ENCODE measurements at places on chromosomes 7 and 10.

DNA sequence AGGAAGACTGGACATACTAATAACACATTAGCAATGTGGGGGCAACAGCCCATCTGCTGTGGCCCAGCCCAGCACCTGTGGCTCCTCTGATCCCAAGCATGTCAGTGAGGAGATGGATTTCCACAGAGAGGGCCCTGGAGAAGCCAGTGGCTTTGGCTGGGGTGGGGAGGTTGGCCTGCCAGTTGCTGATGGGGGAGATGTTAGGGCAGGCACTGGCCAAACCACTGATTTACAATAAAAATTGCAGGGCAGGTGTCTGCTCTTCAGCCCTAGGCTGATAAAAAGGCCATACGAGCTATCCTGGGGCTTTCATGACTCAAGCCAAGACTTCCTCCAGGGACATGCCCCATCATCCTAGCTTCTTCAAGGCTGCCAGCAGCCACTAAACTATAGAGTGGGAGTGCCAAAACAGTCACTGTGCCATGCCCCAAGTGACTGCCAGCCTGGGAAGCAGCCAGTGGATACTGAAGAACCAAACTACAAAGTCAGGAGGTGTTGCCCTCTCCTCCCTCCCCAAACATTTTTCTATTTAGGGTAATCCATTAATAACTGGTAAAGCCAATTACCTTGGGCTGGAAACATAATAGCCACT lies 37.8 kb downstream of the DPCD start:
- DNase-seq = no peak

GRCh38 chr10:99730026-99730425 lies 1.9 kb downstream of the COX15 start:
- no peak for DNase-seq

DNA sequence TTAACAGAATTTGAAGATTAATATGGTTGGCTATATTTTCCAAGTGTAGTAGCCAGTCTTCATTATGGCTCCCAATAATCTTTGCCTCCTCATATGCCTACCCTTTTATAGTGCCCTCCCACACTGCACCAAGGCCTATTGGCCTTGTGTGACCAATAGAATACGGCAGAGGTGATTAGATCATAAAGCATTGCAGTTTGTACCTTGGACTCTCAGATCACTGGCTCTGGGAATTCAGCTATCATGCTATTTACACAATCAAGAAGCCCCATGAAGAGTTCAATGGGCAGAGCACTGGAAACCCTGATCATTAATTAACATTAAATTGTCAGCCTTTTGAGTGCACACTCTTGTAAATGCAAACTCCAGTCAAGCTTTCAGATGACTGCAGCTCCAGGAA lies 154.5 kb upstream of the MAGI2 start:
- DNase-seq = no peak

DNA sequence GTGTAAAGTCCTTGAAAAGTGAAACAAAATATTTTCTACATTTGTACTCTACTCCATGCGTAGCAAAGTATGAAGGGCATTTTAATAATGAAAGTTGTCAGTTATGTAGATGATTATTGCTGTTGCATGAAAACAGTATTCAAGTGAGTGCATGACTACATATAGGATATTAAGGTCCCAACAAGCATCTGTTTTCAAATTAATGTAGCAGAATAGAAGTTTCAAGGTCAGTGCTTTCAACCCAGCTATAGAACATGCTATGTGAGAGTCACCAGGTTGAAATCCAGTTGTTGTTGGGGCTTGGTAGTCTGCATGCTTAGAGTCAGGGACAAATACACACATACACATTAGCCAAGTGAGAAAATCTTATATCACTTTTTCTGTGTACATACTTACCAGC lies 14.8 kb downstream of the CD36 start:
- DNase-seq = no peak

- DNase-seq = no peak
Observed at GRCh38 chr7:134643131-134643530, 3.5 kb upstream of the BPGM start.

- no peak for DNase-seq
Observed at GRCh38 chr7:134120405-134120804, 6.7 kb upstream of the LRGUK start.

DNA sequence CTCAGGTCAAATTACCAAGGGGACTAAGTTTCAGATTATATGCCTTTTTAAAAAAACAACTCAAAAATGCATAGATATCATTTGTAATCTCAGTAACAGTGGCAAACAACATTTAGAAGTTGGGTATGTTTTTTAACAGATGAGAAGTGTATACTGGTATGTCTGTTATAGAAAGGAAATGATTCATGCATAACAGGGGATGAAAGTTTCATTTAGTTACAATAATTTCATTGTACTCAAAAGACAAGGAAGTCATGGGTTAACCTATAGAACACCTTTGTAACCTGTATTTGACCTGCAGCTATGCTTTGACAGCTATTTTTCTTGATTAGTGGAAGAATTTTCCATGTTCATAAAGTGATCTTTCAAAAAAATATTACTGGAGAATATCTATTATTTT lies 35.4 kb upstream of the FAM133B start:
- no peak for DNase-seq

- no peak for DNase-seq
Observed at GRCh38 chr7:98163269-98163668, 48.0 kb upstream of the BHLHA15 start.

- DNase-seq = no peak
Observed at GRCh38 chr10:1602037-1602484, 135.3 kb downstream of the ADARB2 start.

- DNase-seq = no peak
Observed at GRCh38 chr7:121219026-121219425, 109.8 kb upstream of the WNT16 start.

DNA sequence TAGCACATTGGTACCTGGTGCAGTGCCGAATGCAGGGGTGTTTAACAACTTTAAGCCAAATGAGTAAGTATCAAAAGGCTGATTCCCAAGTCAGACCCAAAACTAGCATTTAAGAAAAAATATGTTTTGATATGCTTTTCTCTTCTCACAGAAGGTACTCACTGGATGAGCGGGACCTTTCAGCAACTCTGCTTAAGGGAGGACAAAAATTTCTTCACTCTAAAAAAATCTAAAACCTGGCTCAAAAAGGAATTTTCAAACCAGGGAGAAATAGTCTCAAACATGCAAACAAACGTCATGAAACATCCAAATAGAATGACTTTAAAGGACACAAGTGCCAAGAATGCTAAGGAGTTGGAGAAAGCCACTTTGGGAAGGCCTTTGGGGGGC lies 962.1 kb downstream of the KCNMA1 start:
- DNase-seq = no peak

- no peak for DNase-seq
Observed at GRCh38 chr7:7970237-7970530, 1.6 kb downstream of the GLCCI1 start.

DNA sequence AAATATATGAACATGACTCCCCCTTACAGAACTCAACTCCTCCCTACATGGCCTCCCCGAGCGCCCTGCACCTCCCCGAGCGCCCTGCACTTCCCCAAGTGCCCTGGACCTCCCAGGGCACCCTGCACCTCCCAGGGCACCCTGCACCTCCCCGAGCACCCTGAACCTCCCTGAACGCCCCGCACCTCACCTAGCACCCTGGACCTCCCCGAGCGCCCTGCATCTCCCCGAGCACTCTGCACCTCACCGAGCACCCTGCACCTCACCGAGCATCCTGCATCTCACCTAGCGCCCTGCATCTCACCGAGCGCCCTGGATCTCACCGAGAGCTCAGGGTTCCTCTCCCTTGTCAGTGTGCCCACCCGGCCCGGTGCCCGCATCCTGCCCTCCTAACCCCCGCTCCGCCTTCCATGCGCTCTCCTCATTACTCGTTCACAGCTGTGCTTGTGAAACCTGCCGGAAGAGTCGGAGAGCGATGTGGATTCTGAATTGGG lies 134.3 kb downstream of the ACTR3B start:
- DNase-seq = no peak

GRCh38 chr10:123682477-123682876 lies 16.3 kb downstream of the GPR26 start:
- DNase-seq = no peak

- no peak for DNase-seq
Observed at GRCh38 chr7:135240441-135240840, 6.8 kb downstream of the STRA8 start.

DNA sequence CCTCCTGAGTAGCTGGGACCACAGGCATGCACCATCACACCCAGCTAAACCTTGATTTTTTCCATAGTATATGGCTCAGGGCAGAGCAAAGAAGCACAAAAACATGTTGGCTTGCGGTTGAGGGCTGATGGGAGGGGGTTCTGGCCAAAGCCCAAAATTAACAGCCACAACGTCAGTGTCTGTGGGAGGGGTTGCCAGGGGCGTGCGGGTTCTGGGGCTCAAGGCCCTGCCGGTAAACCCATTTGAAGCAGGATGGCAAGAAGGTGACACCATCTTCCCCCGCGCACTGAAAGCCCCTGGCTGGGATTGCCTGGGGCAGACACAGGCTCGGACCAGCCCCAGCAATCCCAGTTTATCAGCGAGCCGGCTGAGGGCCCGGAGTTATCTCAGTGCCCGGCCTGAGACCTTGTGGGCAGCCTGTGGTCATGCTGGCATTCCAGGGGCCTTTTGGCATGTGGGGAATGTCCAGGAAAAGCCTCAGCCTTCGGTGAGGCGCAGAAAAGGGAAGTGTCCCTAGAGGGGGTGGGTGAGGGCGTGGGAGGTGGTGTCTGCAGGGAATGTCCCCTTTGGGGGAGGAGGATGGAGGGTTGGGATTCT lies 167.7 kb upstream of the TNRC18 start:
- DNase-seq = no peak

DNA sequence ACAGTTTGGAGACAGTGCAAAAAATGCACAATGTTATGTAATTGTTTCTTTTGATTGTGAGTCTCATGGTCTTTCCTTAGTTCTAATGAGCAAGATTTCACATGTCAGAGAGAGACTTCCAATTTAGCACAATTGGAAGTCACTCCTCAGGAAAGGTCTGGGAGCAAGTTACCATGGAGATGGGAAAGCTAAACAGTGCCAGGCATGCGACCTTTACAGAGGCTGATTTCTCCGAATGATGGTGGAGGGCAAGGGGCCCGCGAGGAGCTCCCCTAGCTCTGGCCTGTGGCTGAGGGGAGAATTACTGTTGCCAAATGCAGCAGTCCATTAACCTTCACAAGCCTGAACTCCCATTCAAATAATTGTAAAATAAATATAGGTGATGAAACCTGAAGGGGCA lies 59.3 kb downstream of the CDCA7L start:
- DNase-seq = no peak

GRCh38 chr10:35822316-35822715 lies 180.2 kb upstream of the FZD8 start:
- DNase-seq = no peak

- no peak for DNase-seq
Observed at GRCh38 chr10:82505009-82505408, 630.0 kb downstream of the NRG3 start.

DNA sequence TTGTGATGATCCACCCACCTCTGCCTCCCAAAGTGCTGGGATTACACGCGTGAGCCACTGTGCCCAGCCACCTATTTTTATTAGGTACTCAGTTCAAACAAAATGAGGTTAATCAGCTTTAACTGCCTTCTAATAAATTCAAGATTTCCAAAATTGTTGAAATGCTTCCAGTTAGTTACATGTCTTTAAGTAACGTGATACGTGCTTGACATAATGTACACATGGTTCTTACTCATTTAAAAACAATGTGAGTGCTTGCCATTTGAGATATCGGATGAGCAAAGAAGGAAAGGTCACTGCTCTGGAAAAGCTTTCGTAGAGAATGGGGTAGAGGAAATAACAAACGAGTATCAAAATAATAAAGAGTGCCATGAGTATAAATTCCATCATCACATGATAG lies 83.6 kb downstream of the KMT2E start:
- DNase-seq = no peak

- no peak for DNase-seq
Observed at GRCh38 chr7:137953665-137954470, 48.0 kb downstream of the CREB3L2 start.

DNA sequence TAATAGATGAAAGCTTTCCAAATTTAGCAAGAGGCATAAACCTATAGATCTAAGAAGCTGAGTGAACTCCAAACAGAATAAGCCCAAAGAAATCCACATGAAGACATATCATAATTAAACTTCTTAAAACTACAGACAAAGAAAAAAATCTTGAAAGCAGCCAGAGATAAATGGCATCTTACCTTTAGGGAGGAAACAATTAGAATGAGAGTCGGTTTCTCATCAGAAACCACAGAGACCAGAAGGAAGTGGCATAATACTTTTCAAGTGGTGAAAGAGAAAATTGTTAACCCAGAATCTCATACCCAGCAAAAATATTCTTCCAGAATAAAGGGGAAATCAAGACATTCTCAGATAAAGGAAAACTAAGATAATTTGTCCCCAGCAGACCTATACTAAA lies 98.9 kb upstream of the NANOS1 start:
- DNase-seq = no peak

- no peak for DNase-seq
Observed at GRCh38 chr7:135147899-135148721, at the start of gene TMEM140. Gene TMEM140, plus strand, starts transcription at chr7:135148072. Its CDS starts 16,370 bp downstream, at chr7:135164442.

DNA sequence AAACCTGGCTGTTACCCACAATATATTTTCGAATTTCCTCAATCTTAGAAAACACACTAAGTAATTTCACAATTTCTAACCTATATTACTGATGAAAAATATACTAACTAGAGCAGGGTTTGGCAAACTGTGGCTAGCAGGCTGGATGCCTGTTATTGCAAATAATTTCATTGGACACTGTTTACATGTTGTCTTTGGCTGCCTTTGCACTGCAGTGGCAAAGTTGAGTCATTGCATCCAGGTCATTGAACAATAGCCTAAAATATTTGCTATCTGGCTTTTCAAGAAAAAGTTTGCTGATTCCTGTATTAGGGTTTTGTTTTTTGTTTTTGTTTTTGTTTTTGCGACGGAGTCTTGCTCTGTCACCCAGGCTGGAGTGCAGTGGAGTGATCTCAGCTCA lies 47.2 kb downstream of the KIF11 start:
- DNase-seq = no peak

DNA sequence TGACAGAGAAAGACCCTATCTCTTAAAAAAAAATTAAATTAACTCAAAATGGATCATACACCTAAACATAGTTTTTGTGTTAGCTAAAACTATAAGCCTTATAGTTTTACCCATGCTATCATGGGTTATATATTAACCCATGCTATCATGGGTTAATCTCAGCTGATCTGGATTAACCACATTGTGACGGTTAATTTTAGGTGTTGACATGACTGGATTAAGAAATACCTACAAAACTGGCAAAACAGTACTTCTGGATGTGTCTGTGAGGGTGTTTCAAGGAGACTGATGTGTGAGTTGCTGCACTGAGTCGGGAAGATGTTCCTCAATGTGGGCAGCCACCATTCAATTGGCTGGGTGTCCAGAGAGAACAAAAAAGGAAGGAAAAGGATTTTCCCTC lies 44.3 kb upstream of the FXYD4 start:
- DNase-seq = no peak

- DNase-seq = no peak
Observed at GRCh38 chr10:72375585-72375984, 20.9 kb upstream of the DNAJB12 start.

DNA sequence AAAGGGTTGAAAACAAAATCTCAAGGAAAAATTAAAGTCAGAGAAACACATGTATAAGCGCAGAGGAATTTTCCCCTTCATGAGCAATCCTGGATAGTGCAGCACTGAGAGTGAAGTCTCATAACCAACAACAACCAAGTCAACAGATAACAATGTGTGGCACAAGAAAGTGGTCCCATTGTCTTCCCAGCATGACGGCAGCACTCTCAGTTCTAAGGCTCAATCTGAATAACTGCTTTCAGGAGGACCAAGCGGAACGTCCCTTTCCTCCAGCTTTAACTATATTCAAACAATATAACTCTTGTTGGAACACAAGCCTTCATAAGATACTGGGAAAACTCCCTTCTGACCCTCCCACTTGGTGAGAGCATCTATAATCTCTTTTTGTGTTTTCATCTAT lies 137.9 kb downstream of the RAPGEF5 start:
- DNase-seq = no peak

GRCh38 chr10:63758080-63758479 lies 236.9 kb downstream of the REEP3 start:
- DNase-seq = no peak

Measured in GM12891 (cell line).